ENCODE measurements at places on chromosomes 5 and 9.
A peak's percentile ranks its signal among the peaks of the same experiment; 100 is the strongest.

- no peak for DNase-seq
These were observed 215.3 kb downstream of the TLR4 start for GRCh38 chr9:117919538-117919937.

GRCh38 chr5:74239261-74239660, 401.3 kb downstream of the ENC1 start:
- DNase-seq, result no peak

GRCh38 chr5:1235838-1236237, 10.7 kb downstream of the SLC6A18 start:
- DNase-seq, result no peak

- DNase-seq, result no peak
These were observed 188.5 kb downstream of the PAPPA start for GRCh38 chr9:116342061-116342460.

DNA sequence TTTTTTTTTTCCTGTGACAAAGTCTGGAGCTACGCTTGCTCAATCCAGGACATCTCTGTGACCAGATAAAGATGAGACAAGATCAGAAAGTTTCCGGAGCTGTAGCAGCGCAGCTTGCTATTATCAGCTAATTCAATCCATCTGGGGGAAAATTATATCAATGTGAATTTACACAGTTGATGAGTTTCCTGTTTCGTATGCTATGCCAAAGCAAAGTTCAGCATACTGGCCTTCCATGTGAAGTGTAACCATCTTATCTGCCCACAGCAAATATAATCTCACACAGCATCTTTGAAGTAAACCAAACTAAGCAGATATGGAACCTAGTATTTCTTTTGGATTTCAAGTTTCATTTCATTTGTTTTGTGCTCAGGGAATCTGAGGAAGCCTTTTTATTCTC, 1767.7 kb downstream of the EFNA5 start:
- DNase-seq, result no peak

- peak; percentile 54 for DNase-seq
These were observed 381 bp downstream of the MED22 start for GRCh38 chr9:133347515-133347984.
